ENCODE measurements at places on chromosomes 2 and 18.

- DNase-seq = no peak
These were observed 191.6 kb downstream of the BABAM2 start for GRCh38 chr2:28082131-28082530.

- no peak for DNase-seq
These were observed at the start of gene PRSS56 for GRCh38 chr2:232519581-232520438. PRSS56 (plus strand) TSS chr2:232520388; CDS start chr2:232520599, 211 bp downstream.

GRCh38 chr2:231277962-231278361, 79.5 kb downstream of the ARMC9 start:
- DNase-seq = no peak

DNA sequence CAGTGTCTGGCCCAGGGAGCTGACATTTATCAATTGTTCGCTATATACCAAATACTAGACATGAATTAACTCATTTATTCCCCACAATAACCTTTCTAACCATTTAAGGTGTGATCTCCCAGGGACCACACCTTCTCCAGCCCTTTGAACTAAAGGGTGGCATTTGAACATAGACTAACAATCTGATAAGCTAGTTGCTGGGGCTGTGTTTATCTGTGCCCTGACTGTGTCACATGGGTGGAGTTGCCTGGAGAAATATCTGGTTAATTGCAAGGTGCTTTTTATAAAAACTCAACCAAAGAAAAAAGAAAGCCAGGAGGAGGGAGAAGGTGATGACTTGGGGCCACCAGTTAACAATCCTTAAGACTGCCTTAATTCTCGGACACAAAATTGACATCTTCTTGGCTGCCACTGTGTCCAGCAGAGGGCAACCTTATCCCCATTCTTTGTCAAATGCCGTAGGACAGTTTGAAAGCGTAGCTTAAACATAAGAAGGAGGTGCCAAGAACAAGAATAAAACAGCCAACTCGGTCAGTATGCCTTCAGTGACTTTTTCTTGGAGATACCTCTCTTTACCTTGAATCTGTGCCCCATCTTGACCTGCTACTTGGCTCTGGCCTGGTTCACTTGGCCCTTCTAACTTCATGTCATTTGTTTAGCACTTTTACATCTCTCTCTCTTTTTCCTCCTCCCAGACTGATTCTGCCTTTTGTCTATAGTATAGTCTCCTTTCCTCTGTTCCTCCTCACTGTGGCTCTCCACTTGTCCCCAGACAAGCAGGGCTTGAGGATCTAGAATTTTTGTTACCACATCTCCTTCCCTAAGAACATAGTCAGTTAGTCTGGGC, 183.4 kb downstream of the MYO3B start:
- no peak for DNase-seq

- DNase-seq = no peak
These were observed 100.7 kb downstream of the EHBP1 start for GRCh38 chr2:62806231-62806630.

DNA sequence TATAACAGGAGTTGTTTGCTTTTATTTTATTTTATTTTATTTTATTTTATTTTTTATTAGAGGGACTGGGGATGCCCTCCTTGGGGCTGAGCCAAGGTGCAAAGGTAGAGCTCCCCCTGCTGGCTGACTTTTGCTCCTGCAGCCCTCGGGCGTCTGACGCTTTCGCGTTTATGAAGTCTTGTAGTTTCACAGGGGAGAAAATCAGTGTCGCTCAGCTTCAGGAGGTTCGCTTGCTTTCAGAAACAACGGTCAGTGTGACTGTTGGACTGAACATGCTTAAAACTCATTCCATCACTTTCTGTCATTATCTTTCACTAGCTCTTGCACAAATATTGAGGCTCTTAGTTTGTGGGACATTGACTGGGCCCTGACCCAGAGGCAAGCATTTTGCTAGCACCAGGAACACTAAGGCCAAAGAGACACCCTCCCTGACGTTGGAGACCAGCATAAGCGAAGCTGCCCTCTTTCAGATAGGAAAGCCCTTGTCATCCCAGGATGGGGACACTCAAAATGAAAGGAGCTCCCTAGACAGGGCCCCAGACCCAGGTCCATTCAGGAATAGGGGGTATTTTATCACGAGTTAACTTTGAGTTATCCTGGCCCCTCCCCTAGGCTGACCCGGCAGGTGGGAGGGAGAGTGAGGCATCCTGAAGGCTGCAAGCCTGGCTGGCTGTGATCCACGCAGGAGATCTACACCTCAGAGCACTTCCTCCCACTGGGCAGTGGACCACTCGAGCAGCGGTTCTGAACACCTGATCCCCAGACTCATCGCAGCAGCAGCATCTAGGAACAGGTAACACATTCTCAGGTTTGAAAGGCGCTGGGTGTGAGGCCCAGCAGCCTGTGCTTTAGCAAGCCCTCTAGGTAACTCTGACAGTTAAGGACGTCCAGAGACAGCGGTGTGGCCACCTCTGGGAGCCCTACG, 34.4 kb downstream of the LGALSL start:
- DNase-seq = no peak

- no peak for DNase-seq
These were observed 41.4 kb downstream of the OXER1 start for GRCh38 chr2:42722320-42723190.

DNA sequence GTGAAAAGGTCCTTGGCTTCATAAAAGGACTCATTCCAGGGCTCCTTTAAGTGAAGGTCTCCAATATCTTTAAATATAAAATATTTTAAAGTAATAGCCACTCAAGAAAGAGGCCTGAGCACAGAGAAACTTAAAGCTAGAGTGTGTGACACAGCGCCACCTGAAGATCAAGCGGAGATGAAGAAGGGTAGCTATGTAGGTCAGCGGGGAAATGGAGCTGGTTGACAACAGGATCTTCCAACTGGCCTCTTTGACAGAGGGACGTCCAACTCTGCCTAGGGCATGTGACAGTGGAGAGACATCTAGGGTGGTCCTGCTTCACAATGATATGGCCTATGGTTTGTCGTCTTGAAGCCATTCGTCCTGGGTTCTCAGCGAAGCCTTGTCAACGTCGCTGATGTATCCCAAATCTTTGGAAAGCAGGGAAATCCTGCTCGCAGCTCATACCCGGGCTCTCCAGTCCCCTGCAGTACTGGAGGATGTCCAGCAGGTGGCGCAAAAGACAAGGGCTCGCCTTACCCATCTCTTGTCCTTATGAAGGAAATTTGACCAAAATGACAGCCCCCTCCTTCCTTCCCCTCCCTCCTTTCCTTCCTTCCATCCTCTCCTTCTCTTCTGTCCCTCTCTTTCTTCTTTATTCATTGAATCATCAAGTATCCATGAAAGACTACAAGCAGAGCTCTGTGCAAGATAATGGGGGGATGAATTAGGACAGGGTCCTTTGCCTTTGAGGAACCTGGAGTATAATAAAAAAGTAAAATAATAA, 59.6 kb downstream of the LONRF2 start:
- no peak for DNase-seq

- no peak for DNase-seq
These were observed 7.8 kb downstream of the RAX start for GRCh38 chr18:59265246-59265973.

DNA sequence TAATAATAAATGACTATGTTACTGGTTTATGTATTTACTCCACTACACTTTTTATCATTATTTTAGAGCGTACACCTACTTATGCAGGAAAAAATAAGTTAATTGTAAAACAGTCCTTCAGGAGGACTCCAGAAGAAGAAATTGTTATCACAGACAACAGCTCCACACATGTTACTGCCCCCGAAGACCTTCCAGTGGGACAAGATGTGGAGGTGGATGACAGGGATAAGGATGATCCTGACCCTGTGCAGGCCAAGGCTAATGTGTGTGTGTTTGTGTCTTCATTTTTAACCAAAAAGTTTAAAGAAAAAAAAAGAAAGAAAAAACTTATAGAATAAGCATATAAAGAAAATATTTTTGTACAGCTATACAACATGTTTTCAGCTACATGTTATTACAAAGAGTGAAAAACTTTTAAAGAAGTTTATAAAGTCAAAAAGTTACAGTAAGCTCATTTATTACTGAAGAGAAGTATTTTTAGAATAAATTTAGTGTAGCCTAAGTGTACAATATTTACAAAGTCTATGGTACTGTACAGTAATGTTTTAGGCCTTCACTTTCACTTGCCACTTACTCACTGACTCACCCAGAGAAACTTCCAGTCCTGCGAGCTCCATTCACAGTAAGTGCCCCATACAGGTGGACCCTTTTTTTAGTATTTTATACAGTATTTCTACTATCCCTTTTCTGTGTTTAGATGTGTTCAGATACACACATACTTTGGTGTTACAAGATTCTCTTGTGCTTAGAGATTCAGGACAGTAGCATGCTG, 7.5 kb downstream of the TGFBRAP1 start:
- DNase-seq = no peak

GRCh38 chr2:71502941-71503738, 49.8 kb downstream of the DYSF start:
- DNase-seq = no peak

- no peak for DNase-seq
These were observed 1065.1 kb upstream of the NRXN1 start for GRCh38 chr2:52097071-52097470.

GRCh38 chr18:74468547-74469061, 11.5 kb upstream of the DIPK1C start:
- DNase-seq = no peak

- no peak for DNase-seq
These were observed 10.3 kb downstream of the SCN1A start for GRCh38 chr2:166117491-166117890.

GRCh38 chr2:239157269-239157668, 243.6 kb downstream of the HDAC4 start:
- DNase-seq = no peak

DNA sequence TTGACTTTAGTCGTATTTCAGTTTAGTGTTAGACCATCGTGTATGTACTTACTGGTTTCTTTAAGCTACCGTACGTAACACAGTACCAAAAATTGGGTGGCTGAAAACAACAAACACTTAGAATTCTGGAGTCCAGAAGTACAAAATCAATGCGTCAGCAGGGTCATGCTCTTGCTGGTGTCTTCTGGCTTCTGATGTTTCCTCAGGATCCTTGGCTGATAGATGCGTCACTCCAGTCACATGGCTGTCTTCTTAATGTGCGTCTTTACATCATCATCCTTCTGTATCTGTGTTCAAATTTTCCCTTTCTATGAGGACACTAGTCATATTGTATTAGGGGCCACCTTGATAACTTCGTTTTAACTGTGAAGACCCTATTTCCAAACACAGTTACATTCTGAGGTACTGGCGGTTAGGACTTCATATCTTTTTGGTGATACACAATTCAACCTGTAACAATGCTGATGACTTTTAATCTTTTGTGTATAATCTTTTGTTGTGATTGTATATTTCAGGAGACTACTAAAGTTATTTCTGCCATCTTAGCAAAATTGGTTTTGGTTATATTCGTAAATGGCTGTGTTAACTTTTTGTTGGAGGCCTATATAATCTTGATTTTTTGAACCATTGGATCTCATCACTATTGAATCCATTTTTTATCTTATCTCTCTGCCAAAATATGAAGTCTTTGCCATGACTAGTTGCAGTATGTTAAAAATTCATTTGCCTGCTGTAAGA, 25.4 kb downstream of the ACTR3 start:
- no peak for DNase-seq

DNA sequence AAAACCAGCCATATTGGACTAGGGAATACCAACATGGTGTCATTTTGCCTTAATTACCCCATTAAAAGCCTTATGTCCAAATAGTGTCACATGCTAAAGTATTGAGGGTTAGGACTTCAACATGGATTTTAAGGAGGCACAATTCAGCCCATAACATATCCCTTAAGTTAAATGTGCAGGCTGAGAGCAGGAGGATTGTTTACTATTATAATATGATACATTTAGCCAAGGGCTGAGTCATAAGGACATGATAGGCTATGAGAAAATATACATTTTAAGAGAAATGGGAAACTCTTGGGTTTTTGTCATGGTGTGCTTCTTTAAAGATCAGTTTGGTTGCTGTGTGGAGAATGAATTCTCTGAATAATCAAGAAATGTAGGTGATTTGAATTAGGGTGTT, 136.8 kb downstream of the RDH14 start:
- no peak for DNase-seq

DNA sequence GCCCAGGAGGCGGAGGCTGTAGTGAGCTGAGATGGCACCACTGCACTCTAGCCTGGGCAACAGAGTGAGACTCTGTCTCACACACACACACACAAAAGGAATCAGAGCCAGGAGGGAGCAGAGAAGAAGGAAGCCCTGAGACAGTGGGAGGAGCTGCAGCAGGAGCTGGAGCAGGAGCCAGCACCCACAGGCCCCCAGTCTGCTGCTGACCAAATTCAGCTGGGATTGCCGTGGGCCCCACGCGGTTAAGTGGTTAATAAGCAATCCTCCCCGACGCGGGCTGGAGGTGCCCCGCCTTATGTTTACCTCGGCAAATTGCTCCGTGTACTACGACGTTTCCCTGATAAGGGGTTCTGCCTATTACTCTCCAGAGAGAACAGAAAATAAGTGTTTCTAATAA, 265.3 kb downstream of the TWIST2 start:
- DNase-seq = no peak

GRCh38 chr2:205936446-205936845, 149.5 kb downstream of the INO80D start:
- no peak for DNase-seq

DNA sequence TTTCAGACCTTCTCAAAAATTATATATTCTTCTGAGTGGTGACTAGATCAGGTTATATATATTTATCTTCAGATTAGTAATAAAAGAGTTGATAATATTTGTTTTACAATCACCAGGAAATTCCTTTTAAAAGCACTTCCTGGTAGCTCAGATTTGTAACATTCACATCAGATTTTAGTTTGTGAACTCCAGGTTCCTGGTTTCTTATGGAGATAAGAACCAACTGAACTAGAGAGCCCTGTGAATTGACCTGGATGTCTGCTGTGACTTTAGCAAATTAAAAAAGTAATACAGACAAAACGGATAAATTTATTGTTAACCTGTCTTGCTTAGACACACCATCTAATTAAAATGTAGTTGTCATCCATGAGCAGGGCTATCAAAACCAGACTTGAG, 868.7 kb downstream of the BCL11A start:
- no peak for DNase-seq

Data from NCI-H1436 treated with DMSO at 0.1 percent for 48 hours (cell line).